Stimulated activated CD8-positive, alpha-beta memory T cell treated with anti-CD3 and anti-CD28 coated beads, Interleukin-4, amount 100 ng/mL, for 4 hours (primary cell): ENCODE measurements at places on chromosomes 5 and 9.

DNA sequence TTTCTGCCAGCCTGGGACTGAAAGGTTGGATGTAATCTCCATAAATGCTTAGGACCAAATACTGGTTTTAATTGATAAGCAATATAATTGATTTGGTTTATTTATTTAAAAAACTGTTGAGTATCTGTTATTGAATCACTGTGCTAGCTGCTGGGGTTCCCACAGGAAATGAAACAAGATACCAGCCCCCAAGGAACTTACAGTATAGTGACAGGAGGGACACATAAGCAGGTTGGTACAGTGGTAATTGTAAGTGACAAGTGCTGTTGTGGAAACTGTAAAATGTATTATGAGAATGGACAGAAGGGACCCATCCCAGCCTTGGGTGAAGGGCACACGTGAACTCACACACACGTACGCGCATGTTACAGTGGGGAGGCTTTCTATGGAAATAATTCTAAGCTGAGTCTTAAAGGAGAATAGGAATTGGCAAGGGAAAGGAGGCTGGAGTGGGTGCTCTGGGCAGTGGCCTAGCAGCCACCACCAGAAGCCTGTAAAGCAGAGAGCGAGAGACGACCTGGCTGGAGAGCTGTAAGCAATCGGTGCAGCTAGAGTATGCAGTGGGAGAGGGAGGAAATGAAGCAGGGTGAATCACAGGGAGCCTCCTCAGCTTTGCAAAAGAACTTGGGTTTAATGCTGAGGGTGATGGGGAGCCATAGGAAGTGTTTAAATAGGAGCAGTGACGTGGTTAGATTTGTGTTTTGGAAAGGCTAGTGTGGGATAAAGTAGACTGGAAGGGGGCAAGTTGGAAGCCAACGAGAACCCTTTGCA lies 39.3 kb downstream of the GLRA1 start:
- no peak for DNase-seq

GRCh38 chr5:72123764-72124376 lies 16.6 kb downstream of the MAP1B start:
- DNase-seq = no peak

- no peak for DNase-seq
These were observed 39.1 kb downstream of the RETREG1 start for GRCh38 chr5:16577677-16578076.

GRCh38 chr9:80957801-80958200 lies 731.5 kb downstream of the TLE1 start:
- no peak for DNase-seq

- no peak for DNase-seq
These were observed 119.4 kb downstream of the MED27 start for GRCh38 chr9:131960311-131960710.

DNA sequence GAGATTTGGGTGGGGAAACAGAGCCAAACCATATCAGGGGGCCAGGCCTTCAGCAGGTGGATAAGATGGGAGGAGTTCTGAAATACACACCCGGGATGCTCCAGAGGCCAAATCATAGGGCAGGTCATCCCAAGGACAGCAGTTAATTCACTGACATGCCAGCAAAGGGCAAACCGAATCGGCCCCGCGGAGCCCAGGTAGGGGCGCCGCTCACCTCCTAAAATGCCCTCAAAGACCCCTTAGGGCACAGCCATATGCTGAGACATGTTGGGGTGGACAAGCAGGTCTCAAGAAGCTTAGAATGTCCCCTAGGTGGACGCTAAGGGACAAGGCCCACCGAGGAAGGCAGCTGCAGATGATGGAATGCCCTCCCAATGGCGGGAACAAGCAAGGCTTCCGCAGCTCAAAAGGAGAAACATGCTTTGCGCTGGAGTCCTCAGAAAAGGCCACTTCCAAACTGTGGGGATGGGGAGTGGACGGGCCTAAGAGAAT lies 144.9 kb downstream of the ERCC6L2 start:
- DNase-seq = no peak

GRCh38 chr9:14215614-14216013 lies 98.3 kb downstream of the NFIB start:
- DNase-seq = no peak

GRCh38 chr5:179342577-179342976 lies 2.7 kb downstream of the ADAMTS2 start:
- no peak for DNase-seq

GRCh38 chr5:150409638-150410523 lies 2.8 kb downstream of the CD74 start:
- DNase-seq = no peak

DNA sequence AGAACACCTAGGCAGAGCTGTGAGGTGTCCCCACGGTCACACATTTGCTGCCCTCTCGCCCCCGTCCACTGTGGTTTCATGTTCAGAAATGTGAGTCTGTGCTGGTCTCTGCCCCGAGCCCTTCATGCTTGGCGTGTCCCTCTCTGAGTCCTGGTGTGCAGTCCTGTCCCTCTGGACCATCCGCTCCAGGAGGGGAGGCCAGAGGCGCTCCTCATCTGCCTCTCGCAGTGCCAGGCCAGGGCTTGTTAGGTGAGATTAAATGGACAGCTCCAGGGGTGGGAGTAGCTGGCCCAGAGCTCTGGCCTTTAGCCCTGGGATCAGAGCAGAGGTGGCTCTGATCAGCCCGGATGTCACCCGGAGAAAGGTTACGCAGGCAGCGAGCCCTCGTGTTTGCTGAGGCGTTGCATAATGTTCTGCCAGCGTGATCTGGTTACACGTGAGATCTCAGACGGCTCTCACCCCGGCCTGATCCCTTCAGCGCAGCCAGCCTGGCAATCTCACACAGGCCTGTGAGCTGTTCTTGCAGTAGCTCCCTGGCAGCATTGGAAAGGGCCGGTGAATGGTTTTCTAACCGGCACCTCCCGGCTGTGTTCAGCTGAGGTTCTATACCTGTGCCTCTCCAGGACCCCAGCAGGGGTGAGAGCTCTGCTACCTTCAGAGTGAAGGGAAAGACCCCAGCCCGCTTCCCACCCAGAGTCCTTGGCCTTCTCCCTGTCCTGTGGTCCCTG lies 24.5 kb downstream of the PTGES2 start:
- DNase-seq = no peak

DNA sequence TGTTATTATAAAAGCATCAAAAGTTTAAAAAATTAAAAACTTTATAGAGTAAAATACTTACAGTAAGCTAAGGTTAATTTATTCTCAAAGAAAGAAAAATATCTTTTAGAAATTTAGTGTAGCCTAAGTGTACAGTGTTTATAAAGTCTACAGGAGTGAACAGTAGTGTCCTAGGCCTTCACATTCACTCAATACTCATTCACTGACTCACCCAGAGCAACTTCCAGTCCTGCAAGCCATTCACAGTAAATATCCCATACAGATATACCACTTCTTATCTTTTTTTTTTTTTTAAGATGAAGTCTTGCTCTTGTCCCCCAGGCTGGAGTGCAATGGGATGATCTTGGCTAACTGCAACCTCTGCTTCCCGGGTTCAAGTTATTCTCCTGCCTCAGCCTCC lies 73.1 kb upstream of the FST start:
- no peak for DNase-seq

- no peak for DNase-seq
These were observed 19.8 kb downstream of the TAS2R1 start for GRCh38 chr5:9610364-9610763.

DNA sequence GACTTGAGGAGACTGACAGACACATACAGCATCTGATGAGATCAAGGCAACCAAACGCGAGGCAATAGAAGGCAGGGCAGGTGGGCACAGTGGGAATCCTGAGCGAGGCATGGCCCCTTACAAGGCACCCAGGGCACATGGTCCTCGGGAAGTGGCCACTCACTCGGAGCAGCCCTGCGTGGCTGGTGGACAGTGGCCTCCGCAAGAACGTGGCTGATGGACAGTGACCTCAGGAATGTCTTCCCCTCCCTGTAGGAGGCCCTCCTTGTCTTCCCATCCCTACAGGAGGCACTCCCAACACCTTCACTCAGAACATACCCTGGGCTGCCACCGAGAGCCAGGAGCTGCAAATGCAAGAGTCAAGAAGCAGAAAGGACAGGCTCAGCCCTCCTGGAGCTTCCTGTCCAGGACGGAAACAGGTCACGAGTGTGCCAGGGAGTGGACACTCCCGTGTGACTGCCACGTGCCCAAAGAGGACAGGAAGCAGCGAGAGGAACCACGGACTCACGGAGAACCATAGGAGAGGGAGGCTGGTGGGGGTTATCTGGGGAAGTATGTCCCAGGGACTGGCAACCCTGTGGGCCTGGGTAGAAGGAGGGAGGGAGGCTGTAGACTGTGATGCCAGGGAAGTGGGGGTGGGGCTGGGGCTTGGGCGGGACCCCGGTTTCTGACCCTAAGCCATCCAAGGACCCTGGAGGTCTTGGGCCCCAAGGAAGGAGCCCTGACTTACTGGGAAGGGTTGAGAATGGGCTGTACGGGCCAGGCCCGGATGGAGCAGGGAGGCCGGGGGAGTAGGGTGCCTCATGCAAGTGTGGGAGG lies 321.9 kb upstream of the IRX4 start:
- no peak for DNase-seq

- no peak for DNase-seq
These were observed 383.5 kb downstream of the ARHGEF28 start for GRCh38 chr5:74009502-74009901.

- DNase-seq = no peak
These were observed 1306.5 kb upstream of the CDH9 start for GRCh38 chr5:28344836-28345433.

DNA sequence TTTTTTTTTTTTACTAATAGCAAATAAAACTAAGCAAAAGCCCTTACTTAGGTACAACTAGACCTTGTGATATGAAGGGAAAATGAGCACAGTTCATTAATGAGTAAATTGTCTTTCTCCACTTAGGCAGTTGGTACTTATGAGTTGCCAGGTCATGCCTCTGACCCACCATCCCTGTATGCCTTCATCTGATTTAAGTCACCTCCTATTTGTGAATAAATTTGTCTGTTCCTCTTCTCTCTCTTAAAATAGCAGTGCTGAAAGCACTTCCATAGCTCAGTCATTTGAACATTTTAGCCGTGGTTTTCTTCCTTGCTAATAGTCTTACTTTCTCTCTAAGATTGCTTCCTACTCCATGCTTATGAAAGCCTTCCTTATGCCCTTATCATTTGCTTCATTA lies 61.4 kb downstream of the SLC44A1 start:
- DNase-seq = no peak

- no peak for DNase-seq
These were observed 113.7 kb downstream of the KLHL3 start for GRCh38 chr5:137621861-137622823.

- no peak for DNase-seq
These were observed 101.6 kb upstream of the MAP1B start for GRCh38 chr5:72005671-72006070.

DNA sequence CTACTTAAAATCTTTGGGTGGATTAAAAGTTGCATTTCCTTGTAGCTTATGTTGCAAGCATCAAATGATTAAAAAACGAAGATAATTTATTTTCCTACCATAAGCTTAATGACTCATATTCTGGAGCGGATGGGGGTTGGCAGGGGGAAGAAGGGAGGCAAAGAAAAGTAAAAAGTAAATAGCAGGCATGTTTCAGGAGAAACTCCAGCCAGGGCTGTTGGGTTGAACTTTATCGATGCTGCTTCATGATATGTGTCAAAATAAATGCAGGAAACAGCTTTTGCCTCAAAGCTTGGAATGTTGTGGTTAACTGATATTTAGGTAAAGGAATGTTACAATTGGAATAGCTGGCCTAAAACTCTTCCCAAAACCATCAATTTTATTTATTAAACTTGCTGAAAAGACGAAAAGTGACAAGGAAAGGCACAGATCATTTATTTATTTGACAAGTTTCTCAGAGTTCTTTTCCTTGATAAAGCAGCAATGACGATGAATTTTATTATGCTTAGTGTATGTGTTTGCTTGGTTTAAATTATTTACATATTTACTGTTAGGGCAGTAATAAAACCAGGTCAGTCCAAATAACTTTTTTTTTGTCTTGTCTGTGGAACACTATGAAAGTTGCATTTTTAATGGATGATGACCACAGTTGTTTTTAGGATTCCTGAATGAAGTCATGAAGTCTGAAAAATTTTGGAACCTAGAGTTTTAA lies 177.9 kb downstream of the PCSK1 start:
- no peak for DNase-seq

DNA sequence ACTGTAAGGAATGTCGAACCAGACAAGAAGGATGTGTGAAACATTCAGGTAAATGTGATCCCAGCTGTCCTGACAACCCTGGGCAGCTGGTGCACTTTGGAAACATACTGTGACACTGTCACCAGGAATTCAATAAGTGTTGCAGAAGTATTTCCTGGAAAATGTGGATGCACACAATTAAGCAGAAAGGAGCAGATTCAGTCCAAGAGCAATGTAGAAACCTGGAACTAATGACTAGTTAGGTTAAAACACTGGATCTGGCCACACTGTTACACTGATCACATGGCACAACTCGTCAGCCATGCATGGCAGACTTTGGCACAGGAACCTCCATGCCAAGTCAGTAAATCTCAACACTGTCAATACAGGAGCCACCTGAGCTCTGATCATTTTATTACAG lies 109.0 kb downstream of the FAM174A start:
- DNase-seq = no peak

DNA sequence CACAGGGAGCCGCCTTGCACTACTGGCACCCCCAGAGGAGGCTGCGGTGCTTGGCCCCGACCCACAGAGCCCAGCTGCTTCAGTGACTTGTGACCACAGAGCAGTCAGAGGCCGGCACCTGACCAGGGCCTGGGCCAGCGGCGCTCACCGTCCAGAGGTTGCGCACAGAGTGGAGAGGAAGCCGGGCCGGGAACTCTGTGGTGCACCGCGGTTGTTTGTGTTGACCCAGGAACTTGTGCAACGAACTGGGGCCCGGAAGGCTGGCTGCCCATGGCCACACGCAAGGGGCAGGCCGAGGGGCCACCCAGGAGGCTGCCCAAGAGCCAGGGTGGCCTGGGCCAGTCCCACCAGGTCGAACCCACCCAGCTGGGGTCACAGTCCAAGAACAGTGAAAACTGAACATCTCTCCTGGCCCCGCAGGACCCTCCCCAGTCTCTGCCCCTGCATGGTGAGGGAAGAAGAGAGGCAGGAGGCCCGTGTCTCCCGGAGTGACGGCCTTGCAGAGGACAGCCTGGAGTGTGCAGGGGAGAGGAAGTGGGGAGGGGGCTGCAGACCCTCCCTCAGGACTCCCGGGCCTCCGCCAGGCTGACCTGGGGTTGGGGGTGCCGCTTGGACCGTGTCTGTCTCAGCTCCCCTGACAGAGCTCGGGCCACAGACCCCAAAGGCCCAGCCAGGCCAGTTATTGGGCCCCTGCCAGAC lies 42.8 kb upstream of the EGFL7 start:
- no peak for DNase-seq

- no peak for DNase-seq
These were observed 213.5 kb upstream of the MVB12B start for GRCh38 chr9:126113176-126113575.
